AML-193 (cell line): ENCODE measurements at places on chromosomes 6 and 20.
A peak's percentile ranks its signal among the peaks of the same experiment; 100 is the strongest.

DNA sequence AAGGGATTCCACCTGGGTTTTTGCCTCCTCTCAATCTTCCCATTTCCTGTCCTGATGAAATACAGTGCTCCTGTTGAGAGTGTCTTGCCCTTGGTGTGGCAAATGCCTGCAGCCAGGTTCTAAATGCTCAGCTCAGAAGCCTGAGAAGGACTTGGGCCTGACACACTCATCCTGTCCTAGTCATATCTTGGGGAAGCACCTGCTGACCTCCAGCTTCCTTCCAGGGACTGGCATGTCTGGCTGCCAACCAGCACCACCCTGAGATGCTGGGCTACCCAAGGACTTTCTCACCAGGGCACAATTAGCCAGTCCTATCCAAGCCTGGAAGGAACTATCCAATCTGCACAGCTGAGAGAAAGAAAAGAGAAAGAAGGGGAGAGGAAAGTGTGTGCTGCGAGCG lies 43.4 kb downstream of the LRFN2 start:
- no peak for DNase-seq

GRCh38 chr6:159941286-159942113 lies 27.4 kb upstream of the IGF2R start:
- DNase-seq: peak; percentile 67

GRCh38 chr6:124438546-124439065 lies 523.6 kb upstream of the RNF217 start:
- DNase-seq: no peak

- no peak for DNase-seq
These were observed 2.0 kb downstream of the NKAIN4 start for GRCh38 chr20:63252284-63252711.

GRCh38 chr6:16136621-16137450 lies 8.0 kb downstream of the MYLIP start:
- DNase-seq: no peak

- DNase-seq: no peak
These were observed 58.3 kb downstream of the CARMIL1 start for GRCh38 chr6:25337431-25337830.

- no peak for DNase-seq
These were observed 157.0 kb downstream of the PLCB4 start for GRCh38 chr20:9225879-9226278.

DNA sequence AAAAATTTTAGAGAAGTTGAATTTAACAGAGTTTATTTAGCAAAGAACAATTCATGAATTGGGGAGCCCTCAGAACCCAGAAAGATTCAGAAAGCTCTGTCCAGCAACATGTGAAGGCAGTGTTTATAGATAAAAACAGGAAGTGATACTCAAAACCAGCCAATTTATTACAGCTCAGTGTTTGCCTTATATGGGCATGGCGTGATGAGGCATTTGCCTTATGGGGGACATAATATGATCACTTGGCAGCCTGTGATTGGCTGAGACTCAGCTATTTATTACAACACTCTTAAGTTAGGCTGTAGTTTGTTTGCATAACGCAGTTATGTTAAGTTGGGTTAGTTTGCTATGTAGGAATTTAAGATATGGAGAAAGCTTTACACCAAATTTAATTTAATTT lies 11.5 kb downstream of the HLA-DPA1 start:
- no peak for DNase-seq

DNA sequence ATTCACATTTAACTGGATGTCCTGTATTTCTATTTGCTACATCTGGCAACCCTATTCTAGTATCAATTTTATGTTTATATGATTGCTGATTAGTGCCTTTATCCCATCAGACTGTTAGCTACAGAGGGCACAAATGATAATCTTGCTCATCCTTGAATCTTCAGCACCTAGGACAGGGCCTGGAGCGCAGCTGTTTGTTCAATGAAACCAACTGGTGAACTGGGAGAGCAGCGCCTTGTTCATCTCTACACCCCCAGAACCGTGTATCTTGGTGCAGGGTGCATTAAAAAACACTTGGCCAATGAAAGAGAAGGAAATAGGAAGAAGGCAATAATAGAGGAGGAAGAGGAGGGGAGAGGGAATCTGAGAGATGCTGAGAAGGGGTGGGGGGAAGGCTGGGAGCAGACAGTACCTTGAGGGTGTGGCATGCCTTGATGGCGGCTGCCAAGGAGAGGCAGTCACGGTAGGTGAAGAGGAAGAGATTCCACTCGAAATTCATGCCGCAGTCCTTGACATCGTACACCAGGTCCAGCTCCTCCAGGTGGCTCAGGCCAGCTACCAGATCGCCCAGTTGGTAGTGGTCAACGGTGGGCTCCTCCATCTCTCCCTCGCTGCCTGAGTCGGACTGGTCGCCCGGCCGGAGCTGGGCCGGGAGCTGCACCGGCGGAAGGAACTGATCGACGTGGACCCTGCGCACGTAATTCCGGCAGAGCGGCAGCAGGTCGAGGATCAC lies 15.5 kb downstream of the TMEM151B start:
- no peak for DNase-seq

- peak; percentile 1 for DNase-seq
These were observed 99.4 kb downstream of the BFSP1 start for GRCh38 chr20:17431621-17432364.

DNA sequence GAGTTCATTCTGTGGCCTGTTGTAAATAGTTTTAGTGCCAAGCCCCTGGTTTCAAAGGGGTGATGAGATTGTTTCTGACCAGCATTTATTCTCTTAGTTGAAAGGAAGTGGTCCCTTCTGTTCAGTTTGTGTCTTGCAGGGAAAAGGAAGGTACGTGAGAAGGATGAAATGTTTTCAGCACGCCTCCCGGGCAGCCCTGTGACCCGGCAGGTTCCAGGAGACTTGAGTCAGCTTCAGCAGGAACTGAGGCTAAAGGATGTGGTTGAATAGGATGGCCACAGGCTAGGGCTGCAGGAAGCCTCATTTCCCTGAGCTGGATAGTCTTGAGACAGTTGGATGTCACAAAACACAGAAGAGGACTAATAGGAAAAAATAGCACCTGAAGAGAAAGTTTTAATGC lies 132.4 kb upstream of the SYNDIG1 start:
- peak; percentile 45 for DNase-seq

DNA sequence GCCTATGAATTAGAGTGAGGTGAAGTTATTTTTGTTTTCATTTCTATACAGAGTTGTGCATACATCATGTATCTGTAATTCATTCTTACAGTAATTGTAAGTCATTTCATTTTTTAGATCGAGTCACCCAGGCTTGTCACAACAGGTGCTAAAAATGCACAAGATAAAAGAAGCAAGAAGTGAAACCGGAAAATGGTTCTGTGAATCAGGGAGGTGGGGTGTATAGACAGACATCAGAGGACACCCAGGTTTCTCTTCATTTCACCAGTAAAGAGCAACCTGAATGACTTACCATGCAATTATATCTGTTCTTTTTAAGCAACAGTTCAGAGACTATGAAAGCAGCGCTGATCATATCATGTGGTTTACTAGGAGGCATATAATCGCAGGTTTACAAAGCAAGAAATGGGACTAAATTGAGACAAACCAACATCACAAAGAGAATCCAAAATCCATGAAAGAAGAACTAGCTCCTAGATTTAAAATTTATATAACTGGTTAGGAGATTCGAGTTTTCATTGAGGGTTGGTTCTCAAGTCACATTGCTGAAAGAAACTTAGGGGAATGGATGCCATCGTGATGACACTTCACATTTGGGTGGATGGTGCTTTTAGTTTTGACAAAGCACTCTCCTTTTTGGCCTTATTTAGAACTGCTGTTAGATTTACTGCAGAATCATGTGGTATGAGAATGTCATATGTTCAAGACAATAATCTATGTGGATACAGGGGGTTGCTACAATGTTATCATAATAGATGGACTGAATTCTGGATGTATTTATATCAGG lies 27.9 kb upstream of the TBC1D7 start:
- no peak for DNase-seq

DNA sequence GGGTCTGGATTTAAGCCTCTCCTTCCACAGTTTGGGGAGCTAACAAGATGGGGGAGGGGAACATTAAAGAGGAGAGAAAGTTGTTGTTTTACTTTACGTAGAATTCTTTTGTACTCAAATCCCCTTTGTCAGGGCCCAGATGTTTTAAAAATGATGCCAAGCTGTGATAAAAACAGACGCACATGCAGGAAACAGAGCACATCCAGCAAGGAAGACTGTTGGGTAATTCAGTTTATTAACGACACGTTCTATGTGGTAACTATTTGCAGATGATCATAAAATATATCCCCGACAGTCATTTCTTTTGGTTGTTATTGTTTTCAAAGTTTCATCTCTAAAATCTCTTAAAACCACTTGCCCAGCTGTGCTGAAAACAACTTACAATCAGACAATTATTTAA lies 307.0 kb upstream of the PRDM1 start:
- no peak for DNase-seq

- no peak for DNase-seq
These were observed 2.3 kb downstream of the SLPI start for GRCh38 chr20:45251884-45252560.

- no peak for DNase-seq
These were observed 119.0 kb upstream of the RNF24 start for GRCh38 chr20:4134355-4134834.

GRCh38 chr20:34062570-34063482 lies 49.2 kb downstream of the EIF2S2 start:
- DNase-seq: no peak

GRCh38 chr20:57262301-57262700 lies 4.1 kb downstream of the BMP7 start:
- no peak for DNase-seq

DNA sequence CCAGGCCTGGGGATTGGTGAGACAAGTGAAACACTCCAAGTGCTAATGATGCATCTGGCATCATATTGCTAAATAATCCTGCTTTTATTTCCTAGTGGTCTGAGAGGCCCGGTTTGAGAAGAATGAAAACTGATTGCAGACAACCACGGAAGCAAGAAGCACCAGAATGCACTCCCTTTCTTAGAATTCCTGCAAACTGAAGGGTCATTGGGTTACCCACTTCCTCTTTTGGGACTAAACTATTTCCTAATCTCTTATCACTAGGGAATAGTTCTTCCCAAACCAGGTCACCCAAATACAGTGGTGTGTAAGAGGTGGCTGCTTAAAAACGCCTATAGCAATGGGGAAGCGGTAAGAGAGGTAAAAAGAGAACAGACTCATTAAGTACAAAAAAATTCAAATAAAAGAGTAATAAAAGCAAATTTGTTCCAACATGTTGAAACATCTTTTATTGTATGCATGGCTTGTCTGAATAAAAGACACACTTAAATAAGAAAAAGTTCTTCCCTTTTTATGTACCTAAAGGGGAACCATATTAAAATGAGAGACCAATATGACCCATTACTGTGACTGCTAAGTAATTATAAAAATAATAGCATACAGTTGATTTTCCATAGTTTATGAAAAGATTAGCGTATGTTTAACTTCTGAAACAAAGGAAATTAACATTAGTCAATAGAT lies 125.8 kb downstream of the MYB start:
- peak; percentile 80 for DNase-seq

DNA sequence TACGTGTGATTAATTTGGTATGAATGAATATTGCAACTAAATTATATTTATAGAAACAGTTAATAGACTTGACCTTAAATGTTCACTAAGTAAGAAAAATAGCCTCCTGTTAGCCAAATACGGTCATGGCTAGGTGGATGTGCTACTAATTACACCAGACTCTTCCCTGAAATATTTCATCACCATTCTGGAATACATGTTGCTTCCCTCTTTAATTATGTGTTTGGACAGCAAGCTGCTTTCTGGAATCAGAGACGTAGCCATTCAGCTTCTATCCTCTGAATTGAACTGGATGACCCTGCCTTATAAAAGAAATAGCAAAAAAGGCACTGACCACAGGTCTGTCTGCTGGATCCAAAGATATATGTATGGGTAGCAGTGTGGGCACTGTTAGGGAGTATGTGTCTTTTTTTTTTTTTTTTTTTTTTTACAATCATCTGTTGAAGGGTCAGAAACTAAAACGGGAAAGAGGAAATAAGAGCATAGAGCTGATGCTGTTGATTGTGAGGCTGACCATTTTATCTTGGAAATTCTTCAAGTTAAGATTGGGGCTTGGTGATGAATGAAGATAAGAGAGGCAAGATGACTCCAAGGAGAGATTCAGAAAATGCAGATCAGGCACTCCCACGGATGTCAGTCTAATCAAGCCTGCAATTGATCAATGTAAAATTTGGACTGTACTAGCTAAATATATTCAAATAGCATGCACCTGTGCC lies 283.2 kb upstream of the HSF2 start:
- no peak for DNase-seq

GRCh38 chr6:89589297-89590025 lies 49.1 kb downstream of the LYRM2 start:
- DNase-seq: no peak

DNA sequence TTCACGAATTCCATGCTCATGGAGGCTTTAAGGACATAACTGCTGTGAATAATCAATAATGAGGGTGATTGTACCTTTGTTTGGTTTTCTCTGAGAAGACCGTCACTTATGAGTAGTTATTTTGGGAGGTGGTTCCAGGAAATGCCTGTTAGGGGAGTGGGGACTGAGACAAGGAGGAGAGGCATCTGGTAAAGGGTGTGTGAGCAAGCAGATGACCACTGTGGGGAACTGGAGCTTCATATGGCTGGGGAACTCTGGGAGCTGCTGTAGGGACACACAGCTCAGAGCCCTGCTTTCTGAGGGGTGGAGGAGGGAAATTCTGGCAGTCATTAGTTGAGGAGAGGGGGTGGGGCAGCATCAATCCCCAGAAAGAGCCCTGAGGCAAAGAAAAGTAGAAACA lies 71.3 kb upstream of the TINAG start:
- DNase-seq: no peak

- DNase-seq: no peak
These were observed 171.6 kb upstream of the ZNF184 start for GRCh38 chr6:27644528-27644927.

DNA sequence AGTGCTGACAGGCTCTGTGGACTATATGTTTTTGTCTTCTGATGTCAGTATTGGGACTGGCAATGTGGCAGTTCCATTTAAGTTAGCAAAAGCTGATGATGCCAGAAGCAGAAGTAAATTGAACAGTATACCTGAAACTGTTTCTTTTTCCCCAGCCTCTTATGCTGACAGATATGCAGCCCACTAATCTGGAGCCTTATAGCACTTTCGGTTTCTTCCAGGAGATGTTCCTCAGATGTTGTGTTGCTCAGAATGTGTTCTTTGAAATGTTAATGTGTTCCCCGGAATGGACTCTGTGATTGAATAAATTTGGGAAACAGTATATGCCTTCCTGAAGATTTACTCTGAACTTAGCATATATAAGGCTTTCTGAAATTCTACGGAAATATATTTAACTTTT lies 80.7 kb upstream of the MRAP2 start:
- DNase-seq: no peak

- no peak for DNase-seq
These were observed 119.3 kb downstream of the F13A1 start for GRCh38 chr6:6201200-6201599.

GRCh38 chr6:169215201-169215681 lies 38.4 kb downstream of the THBS2 start:
- no peak for DNase-seq

GRCh38 chr6:90315354-90315950 lies 18.8 kb upstream of the BACH2 start:
- no peak for DNase-seq

DNA sequence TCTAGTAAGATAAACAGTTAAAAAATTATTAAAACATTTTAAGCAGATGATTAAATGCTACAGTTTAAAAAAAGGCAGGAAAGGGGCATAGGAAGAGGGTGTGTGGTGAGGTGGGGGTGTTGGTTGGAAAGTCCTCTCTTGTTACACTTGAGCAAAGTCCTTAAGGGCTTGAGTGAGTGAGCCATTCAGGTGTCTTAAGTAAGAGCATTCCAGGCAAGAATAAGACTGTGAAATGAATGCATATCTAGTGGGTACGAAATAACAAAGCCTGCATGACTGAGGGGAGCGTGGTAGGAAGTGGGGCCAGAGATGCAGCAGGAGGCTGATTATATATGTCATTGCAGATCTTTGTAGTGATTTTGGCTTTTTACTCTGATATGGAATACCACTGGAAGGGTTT lies 5.1 kb downstream of the CDKAL1 start:
- no peak for DNase-seq
